ENCODE measurements at places on chromosomes 2 and 18.
A peak's percentile ranks its signal among the peaks of the same experiment; 100 is the strongest.

- no peak for DNase-seq
Measured at GRCh38 chr2:188378371-188378950, 86.8 kb downstream of the GULP1 start.

DNA sequence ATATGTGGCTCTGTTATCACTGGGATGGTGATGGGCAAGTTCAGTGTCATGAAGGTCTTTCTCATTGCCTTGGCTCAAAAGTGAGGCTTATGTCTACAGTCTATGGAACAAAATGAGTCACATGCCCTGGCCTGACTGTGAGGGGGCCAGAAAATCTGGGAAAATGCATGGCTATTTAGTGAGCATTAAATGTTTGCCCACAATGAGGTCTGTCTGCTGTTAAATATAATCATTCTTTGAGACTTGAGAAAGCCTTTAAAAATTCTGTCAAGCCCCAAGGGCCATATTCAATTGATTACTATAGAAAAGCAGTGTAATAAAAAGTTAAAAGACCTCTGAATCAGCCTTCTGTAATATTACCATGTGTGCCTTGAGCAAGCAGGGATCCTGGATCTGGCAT, 5.5 kb upstream of the RNF144A start:
- DNase-seq = no peak

DNA sequence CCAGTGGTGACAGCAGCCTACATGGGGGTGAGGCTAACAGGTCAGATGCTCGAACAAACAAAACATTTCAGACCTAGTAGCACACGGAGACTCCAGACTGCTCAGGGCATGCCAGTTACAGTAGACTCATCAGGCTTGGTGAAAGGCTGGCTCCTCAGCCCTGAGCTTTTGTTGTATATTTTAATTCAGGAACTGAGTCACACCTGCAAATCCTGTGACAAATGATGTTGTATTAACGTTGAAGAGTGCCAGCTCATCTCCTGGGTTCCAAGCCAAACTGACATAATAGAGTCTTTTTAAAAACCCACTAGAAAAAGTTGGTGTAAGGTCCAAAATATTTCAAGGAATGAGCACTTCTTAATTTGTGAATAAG, 65.3 kb downstream of the C1D start:
- DNase-seq = peak; percentile 96

DNA sequence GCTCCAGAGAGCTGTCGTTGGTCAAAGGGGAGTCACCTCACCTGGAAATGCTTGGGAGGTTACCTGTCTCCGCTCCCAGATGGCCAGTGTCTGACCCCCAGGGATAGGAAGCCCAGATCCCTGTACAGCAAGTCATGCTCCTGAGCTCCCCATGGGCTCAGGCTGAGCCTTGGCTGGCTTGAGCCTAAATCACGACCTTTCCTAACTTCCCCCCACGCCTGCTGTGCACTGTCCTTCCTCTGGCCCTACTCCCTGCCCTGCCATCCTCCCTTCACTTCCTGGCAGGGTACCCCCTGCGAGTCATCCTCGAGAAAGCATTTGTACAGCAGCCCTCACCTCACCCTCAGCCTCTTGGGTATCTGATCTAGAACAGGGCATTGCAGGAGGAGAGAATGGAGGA, 9.2 kb upstream of the HDAC4 start:
- no peak for DNase-seq

DNA sequence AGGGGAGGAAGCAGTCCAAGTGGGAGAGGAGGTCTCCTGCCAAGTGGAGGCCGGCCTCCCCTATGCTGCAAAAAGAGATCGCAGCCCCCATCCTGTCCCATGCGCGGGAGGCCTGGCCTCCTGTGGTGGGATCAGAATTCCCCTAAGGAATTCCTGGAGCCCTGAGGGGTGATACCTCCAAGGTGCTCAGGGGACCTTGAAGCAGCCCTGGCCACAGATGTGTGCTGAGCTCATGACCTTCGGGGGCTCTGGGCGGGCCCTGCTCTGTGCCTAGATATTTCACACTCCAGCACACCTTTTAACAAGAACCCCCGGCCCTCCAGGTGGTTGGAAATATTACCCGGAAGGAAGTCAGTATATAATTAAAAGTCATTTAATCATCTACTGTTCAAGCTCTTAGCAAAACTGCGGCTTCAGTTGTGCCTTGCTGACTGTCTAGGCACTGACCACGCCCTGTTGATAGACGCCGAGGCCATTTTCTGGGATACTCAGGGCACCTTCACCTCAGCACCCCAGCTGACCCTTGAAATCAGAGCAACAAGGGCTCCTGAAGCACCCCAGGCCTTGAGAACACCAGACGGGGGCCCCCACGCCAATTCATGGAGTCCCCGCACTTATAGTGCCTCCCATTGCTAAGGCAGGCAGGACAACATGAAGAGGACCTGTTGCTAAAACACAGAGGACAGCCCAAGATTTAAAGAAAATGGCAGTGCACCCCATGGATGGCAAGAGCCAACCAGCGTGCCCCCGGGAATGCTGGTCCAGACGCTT, 119.1 kb downstream of the NDUFA10 start:
- no peak for DNase-seq

DNA sequence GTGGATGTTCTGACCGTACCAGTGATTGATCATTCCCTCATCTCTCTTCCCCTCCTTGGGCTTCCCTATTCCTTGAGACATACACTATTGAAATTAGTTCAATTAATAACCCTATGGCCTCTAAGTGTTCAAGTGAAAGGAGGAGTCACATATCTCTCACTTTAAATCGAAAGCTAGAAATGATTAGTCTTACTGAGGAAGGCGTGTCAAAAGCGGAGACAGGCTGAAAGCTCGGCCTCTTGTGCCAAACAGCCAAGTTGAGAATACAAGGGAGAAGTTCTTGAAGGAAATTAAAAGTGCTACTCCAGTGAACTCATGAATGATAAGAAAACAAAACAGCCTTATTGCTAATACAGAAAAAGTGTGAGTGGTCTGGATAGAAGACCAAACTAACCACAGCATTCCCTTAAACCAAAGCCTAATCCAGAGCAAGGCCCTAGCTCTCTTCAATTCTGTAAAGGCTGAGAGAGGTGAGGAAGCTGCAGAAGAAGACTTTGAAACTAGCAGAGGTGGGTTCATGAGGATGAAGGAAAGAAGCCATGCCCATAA, 144.4 kb upstream of the LYPD6 start:
- no peak for DNase-seq

- no peak for DNase-seq
Measured at GRCh38 chr2:160628811-160629210, 135.2 kb upstream of the RBMS1 start.

DNA sequence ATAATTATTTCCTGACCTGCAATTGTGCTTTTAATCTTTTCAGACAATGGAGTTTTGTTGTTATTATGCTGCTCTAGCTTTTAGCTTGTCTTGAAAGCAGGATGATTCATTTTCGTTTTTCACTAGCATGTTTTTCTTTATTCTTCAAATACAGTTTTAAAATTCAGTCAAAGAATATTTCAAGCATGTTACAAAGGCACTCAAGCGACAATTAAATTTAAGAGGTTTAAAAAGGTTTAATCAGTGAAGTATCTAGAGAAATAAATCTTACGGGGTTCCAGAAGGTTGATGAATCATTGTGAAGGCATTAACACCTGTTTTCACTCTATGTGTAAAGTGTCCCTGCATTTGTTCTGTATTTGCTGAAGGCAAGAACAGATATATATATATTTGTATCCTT, 390.7 kb upstream of the TMEFF2 start:
- no peak for DNase-seq

DNA sequence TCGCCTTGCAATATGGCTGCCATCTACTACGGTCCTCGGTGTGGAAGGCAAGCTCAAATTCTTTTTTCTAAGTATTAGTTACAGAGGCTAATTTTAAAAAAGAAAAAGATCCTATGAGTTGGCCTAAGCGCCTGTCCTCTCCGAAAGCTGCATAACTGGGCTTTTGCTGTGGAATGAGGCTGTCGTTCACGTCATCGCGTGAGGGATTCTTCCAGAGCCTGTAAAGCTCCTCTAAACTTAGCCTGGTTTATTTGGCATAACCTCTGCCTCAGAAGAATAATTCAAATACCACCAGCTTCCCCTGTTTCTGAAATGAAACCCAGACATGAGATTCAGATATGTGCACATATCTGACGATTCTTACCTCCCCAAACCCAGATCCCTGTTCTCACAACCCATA, 187.4 kb downstream of the DNER start:
- DNase-seq = no peak

GRCh38 chr2:55031505-55031904, 18.7 kb downstream of the RTN4 start:
- DNase-seq = no peak

- no peak for DNase-seq
Measured at GRCh38 chr2:100785626-100786296, 34.2 kb upstream of the NPAS2 start.

DNA sequence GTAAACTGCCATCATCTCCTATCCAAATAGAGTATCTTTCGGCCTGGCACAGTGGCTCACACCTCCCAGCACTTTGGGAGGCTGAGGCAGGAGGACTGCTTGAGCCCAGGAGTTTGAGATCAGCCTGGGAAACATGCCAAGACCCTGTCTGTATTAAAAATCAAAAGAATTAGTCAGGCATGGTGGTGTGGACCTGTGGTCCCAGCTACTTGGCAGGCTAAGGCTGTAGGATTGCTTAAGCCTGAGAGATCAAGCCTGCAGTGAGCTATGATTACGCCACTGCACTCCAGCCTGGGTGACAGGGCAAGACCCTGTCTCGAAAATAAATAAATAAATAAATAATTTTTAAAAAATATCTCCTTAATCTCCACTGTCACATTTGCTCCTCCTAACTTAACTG, 14.7 kb upstream of the ARPC2 start:
- DNase-seq = peak; percentile 20

DNA sequence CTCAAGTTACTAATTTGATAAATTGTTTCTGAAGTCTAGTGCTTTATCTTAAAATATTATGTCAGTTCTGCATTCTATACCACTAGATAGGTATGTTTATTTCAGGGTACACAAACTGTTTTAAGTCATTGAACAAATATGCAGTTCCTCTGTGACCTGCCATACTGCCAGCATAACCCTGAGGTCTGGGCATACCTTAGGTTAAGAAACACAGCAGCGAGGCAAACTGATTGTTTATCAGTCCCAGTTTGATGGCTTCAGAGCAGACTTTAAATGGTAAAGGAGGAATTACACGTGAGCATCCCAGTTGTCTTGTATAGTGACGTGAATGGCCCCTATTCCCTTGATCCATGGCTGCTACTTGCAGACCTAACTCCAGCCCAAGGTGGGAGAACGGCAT, 186.4 kb upstream of the LRRTM1 start:
- DNase-seq = peak; percentile 10

DNA sequence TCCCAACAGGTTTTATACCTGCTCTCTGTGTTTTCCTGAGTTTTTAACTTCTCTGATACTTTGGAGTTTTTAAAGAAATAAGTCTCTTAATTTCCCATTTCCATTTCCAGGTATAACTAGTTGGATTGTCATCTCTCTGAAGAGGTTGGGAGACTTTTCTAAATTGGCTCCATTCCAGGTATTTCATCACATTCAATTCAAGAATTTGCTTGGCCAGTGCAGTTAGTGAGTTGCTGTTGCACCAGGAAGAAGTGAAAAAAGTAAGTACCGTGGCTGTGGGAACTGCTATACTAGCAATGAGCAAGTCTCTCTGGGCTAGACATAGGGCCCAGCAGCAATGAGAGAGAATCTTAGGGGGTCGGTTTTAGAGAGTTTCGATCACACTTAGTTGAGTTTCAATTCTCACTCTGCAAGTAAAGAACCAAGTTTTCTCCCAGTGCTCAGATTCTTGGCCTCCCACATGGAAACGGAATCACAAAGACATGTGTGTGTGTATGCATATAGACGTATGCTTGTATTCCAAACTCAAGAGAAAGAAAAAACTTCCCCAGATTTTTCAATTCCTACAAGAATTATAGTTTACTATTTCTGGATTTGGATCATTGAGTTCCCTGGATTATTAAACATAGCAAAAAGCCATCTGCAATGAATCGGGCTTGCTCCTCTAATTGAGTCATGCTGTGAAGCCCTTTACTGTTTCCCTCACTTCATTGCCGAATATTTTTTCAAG, 894.4 kb downstream of the BCL11A start:
- no peak for DNase-seq

- DNase-seq = no peak
Measured at GRCh38 chr2:57615855-57616556, 430.6 kb upstream of the VRK2 start.

DNA sequence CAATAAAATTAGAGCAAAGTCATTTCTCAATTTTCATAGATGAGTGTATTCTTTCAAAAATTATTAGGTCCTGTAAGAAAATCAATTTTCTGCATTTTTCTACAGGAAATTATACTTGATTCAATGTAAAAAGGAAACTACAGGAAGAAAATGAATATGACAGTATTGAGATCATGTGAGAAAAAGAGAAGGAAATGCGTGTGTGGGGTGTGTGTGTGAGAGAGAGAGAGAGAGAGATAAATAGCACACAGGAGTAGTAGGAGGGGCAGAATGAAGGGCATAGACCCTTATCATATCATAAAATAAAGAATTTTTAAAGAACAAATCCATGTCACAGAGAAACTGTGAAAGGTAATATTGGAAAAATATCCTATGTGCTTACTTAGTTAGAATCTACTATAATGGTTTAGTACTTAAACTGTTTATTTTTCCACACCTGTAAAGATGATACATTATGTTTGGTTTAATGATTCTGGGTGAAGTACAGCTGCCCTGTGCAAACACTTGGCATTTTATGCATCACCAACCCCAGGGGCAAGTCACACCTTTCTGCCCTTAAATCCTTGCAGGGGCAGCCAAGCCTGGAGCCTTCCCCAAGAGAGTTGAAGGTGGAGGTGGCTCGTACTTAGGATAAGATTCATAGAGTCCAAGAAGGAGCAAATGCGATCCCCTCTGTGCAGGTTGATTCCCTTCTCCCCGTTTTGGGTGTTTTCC, 276.4 kb downstream of the TGIF1 start:
- no peak for DNase-seq

DNA sequence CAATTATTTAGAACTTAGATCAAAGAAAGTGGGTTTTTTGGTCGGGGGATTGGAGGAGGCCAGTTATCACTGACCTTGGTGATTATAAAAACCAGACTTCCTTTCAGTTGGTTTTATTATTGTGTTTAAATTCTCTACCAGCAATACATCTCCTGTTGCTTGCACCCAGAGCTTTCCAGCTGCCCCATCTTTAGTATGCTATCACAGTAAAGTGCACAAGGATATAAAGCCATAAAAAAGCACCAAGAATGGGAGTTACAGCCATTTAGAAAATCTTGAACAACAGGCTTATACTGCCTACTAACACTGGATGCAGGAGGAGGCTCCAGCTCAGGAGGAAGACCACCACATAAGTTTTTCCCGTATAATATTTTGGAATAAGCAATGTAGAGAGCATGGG, 148.7 kb upstream of the OSR1 start:
- DNase-seq = no peak

- DNase-seq = no peak
Measured at GRCh38 chr2:65789923-65790675, 357.7 kb upstream of the SPRED2 start.

GRCh38 chr2:65366595-65367125, 65.7 kb downstream of the SPRED2 start:
- peak; percentile 100 for DNase-seq

GRCh38 chr2:197324801-197325200, 14.2 kb upstream of the ANKRD44 start:
- DNase-seq = no peak
